Natural killer cell treated with Interleukin-12 subunit alpha and Interleukin-12 subunit beta and Interleukin-15 and Interleukin-18, amount 100 ng/mL, for 72 hours (primary cell): ENCODE measurements at places on chromosomes 2 and 18. TPM values are rescaled to one million over a fixed set of nuclear protein-coding genes. Genes with fewer than 3 reads are reported as not detected.

Gene GPR35
- 5.9 TPM for total RNA-seq

Gene TMEM185B
- total RNA-seq = 33.0 TPM

Gene RAB31
- total RNA-seq = 1.7 TPM

Gene DCDC2C
- not detected for total RNA-seq

Gene ANKRD62
- not detected for total RNA-seq

Gene HMSD
- 10.3 TPM for total RNA-seq

Gene SIX2
- total RNA-seq = not detected

Gene STARD6
- not detected for total RNA-seq

Gene SIX3
- not detected for total RNA-seq

Gene LRRC30
- not detected for total RNA-seq

Gene VIT
- total RNA-seq = not detected

Gene SMARCAL1
- 21.1 TPM for total RNA-seq

Gene TCF23
- not detected for total RNA-seq

Gene HTR2B
- total RNA-seq = not detected

Gene RSAD2
- 2.2 TPM for total RNA-seq

Gene ASIC4
- total RNA-seq = 0.12 TPM

Gene CD8B
- total RNA-seq = 31.5 TPM

Gene LRATD1
- not detected for total RNA-seq

Gene LYPD6B
- total RNA-seq = not detected

Gene RNF152
- 0.95 TPM for total RNA-seq

Gene SOWAHC
- 0.14 TPM for total RNA-seq

Gene LIMS1
- 44.7 TPM for total RNA-seq

Gene CRYGD
- not detected for total RNA-seq

Gene SGPP2
- 0.12 TPM for total RNA-seq

Gene IL1RL2
- 0.19 TPM for total RNA-seq

Gene MAPRE3
- total RNA-seq = 5.7 TPM

Gene CFAP210
- 0.59 TPM for total RNA-seq

Gene NAT8
- not detected for total RNA-seq

Gene TMX3
- 53.0 TPM for total RNA-seq

Gene KATNAL2
- 0.31 TPM for total RNA-seq

Gene BMP10
- total RNA-seq = not detected

Gene SERPINB7
- total RNA-seq = not detected

Gene ABCG8
- not detected for total RNA-seq

Gene UNC80
- total RNA-seq = not detected

Gene GPR75
- 13.2 TPM for total RNA-seq

Gene SRBD1
- 25.4 TPM for total RNA-seq

Gene ANKRD36C
- total RNA-seq = 136 TPM

Gene TUBA4B
- not detected for total RNA-seq

Gene KCNF1
- total RNA-seq = not detected

Gene ACTG2
- not detected for total RNA-seq

Gene OTOS
- total RNA-seq = not detected

Gene BBS5
- total RNA-seq = 3.7 TPM

Gene RFTN2
- total RNA-seq = not detected

Gene GAREM1
- total RNA-seq = not detected

Gene GPR17
- total RNA-seq = not detected

Gene UGT1A5
- not detected for total RNA-seq

Gene TMEM169
- 1.9 TPM for total RNA-seq

Gene REEP1
- not detected for total RNA-seq

Gene CYS1
- total RNA-seq = 0.45 TPM

Gene DSC1
- not detected for total RNA-seq

Gene SPDYA
- total RNA-seq = 4.5 TPM

Gene TWIST2
- not detected for total RNA-seq

Gene SERPINB3
- total RNA-seq = not detected

Gene L3MBTL4
- total RNA-seq = 4.1 TPM

Gene PDCD1
- total RNA-seq = 0.89 TPM

Gene PDE11A
- total RNA-seq = not detected

Gene RAPGEF4
- not detected for total RNA-seq

Gene C2orf15
- not detected for total RNA-seq

Gene NT5DC4
- not detected for total RNA-seq
